Left ventricle myocardium superior (tissue), 1 donor: ENCODE measurements at places on chromosomes 13 and 19.

DNA sequence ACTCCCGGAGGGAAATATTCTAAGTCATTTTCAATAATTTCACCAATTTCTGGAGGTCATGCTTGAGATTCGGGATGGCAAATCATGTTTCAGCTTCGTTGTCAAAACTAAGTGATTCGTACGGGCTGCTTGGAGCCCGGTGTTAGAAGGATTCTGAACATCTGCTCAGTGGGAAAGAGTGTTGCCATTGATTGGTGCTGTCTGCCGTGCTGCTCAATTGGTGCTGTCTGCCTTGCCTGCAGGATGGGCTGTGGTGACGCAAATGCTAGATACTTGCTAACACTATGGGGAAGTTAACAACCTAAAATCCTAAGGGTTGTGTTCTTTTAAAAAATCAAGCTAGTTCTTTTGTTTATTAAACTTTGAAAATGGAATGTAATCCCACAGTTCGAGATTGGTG, 17.3 kb upstream of the CACNG8 start:
- DNase-seq = no peak

DNA sequence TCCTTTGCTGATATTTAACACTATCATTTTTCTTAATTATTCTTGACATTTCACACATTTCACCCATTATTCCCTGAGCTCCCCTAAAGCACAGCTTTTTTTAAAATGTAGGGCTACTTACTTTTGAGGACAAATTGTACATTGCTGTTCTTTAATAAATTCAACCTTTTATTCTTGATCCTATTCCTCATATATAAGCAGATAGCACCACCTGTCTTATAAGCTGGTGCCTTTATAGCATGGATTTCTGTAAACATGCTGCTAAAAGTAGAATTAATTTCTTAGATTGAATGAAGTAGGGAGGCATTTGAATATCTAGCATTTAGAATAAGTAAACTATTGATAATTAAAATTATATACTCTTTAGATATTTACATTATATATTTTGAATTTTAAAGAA, 603.4 kb upstream of the PCDH9 start:
- DNase-seq = no peak

DNA sequence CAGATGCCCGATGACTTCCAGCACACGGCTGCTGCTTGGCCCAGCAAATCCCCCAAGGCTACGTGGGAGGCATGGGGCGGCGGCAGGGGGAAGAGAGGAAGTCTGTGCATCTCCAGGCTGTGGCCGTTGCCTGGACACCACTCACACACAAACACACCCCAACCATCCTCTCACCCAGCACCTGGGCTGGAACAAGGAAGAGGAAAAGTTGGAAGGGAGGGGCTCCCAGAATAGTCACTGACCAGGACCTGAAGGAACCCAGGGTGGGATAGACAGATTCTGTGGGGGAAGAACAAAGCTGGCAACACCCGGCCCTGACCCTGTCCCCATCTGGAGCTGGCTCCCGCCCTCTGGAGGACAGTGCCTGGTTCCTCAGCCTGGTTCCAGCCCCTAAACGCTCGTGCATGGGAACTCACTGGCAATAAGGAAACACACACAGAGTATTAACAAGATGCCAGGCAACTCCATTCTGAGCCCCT, 11.2 kb downstream of the PPP6R1 start:
- peak; percentile 63 for DNase-seq

- DNase-seq = no peak
These were observed 97.2 kb downstream of the EPSTI1 start for GRCh38 chr13:42894765-42895243.

DNA sequence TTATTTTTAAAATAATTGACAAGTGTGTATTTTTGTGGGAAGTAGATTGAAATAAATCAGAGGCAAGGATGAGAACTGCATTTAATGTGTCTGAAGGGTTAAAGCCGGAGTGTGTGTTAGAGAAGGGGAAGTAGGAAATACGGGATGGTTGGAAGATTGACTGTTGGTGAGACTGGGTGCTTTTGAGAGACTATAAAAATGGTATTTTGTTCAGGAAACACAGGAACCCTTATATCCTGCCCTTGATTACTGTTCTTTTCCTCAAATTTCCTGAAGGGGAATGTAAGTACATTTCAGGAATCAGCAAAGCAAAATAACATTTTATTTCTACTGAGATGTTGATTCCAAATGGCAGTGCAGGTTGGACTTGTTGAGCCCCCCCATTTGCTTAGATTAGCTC, 15.1 kb downstream of the IFT88 start:
- DNase-seq = no peak

DNA sequence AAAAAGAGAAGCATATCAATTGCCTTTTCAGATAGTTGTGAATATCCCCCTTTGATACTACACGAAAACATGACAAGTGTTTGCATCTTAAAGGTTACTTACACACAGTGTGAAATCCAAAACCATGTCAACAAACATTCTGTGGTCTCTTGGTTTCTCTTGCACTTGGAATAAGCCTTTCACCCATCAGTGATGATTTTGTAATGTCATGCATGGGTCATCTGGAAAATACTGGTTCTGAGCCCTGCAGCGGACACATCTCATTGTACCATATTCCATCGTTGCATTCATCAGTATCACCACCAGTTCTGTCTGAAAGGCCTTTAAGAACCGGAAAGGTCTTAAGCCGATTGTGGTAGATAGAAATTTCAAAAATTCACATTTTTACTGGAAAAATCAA, 65.4 kb upstream of the SOX1 start:
- DNase-seq = no peak

DNA sequence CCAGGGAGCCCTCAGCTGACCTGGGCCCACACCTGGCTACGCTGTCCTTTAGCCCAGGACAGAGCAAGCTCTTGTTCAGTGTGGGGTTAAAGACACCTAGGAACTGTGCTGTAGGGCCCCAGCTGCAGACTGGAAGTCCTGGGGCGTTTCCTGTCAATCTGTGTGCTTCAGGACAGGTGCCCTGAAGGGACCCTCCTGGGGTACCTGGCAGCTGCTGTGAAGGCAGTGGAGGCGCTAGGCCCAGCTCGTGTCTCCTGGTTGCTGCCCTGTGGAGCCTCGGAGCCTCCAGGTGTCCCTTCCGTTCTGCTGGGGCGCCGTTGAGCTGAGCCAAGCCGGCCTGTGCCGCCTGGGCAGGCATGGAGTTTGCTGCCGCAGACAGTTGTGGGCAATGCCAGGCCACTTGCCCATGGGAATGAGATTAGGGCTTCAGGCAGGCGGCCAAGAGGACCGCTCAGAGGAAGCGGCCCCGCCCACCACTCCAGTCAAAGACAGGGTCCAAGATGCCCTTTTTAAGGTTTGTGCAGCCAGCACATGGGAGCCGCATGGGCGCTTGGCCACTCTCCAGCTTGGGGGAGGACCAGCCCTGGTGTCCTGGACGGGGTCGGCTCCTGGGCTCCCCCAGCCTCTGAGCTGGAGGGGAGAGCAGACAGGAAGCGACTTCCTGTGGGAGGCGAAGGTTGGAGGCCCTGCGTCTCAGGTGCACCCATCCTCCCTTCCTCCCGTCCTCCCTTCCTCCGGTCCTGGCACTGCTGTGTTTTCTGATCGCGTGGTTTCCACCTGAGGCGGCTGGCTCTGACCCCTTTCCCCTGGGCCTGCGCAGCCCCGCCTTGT, 4.0 kb downstream of the PTBP1 start:
- peak; percentile 92 for DNase-seq

DNA sequence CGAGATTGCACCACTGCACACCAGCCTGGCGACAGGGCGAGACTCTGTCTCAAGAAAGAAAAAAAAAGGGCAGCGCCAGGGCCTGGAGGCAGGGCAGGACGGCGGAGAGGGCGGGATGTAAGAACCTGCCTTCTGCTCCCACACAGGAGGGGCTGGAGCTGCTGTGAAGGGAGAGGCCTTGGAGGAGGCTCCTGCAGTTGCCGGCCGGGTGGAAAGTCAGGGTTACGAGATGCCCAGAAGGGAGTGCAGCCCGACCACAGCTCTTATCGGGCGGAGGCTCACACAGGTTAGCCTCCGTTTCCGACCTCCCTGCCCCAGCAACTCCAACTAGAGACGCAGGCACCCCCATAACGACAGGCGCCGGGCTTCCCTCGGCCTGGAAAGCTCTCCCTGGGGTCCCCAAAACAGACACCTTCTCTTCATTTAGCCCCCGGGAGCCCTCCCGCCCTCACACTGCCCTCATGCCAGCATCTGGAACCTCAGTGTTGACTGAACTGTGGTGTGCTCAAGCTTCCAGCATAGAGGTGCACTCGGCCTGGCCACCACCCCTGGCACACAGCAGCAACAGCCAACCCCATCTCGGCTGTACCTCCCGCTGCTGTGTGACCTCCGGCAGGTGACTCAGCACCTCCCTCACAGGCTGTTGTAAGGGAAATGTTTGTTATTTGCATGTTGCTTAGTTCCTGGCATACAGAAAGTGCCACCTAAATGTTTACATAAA, 1.4 kb downstream of the PLPP2 start:
- no peak for DNase-seq

DNA sequence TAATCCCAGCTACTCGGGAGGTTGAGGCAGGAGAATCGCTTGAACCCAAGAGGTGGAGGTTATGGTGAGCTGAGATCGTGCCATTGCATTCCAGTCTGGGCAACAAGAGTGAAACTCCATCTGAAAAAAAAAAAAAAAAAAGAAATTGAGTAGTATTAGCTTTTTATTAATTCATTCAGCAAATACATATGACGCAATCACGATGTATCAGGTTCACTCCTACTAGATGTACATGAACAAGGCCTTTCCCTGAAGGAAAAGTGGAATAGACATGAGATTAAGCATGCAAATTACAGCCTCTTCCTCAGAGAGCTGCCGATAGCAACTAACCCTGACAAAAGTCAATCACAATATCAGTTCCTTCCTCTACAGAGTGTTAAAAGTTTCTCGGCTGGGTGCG, 9.2 kb upstream of the TPT1 start:
- DNase-seq = no peak

- no peak for DNase-seq
These were observed 667.1 kb downstream of the PCDH17 start for GRCh38 chr13:58298556-58299135.

DNA sequence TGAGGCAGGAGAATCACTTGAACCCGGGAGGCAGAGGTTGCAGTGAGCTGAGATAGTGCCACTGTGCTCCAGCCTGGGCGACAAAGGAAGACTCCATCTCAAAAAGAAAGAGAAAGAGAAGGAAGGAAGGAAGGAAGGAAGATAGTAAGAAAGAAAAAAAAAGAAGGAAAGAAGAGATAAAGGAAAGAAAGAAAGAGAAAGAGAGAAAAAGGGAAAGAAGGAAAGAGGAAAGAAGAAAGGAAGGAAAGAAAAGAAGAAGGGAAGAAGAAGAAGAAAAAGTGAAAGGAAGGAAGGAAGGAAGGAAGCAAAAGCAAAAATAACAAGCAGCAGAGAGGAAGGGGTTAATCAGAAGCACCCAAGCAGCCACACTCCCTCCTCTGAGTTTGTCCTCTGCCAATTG, 32.1 kb downstream of the NWD1 start:
- no peak for DNase-seq
